Lower lobe of right lung (tissue), 2 donors: ENCODE measurements at places on chromosomes 2 and 18.

- peak; percentile 69 for DNase-seq
Observed at GRCh38 chr18:3044931-3045698, 32.2 kb upstream of the LPIN2 start.

DNA sequence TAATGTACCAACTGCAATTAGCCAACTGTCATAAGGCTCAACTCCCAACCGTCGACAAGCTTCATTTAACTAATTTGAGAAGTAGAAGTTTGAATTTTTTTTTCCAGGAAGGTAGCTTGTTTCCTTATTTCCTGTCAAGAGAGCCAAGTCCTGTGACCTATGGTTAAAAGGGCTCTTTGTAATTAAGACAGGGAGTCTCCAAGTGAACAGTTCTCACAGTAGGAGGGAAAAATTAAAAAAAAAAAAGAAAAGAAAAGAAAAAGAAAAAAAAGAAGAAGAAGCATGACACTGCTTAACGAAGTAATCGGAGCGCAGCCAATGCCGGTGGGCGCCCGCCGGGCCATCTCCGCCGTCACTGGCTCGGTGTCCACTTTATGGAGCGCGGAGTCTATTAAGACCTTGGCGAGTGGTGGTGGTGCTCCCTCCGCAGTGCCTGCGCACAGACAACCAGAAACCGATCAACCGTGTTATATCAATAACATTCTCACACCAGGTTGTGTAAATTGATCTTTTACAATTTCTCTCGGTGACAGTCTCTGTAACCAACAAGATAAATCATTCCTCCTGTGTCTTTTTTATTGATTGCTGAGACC, 197.2 kb upstream of the POU3F3 start:
- DNase-seq: no peak

DNA sequence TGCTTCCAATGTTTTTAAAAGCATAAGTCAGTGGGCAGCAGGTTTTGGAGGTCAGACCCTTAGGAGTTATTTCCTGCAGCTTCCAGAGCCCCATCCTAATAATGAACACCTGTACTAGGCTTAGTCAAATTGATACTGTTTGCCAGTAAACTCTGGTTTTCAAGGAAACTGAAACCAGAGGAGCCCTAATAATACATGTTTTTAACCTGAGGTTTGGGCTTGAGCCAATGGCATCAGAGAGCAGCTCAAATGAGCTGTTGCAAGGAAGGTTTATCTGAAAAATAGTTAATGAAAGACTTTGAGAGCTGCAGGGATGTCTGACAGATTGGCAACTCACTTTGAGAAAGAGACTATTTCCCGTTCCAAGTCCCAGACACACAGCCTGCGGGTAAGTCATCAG, 54.6 kb downstream of the DCC start:
- no peak for DNase-seq

GRCh38 chr2:121976926-121977325, 221.5 kb downstream of the TSN start:
- no peak for DNase-seq

- no peak for DNase-seq
Observed at GRCh38 chr2:65846989-65847678, 414.7 kb upstream of the SPRED2 start.

GRCh38 chr2:85243101-85244072, 84.4 kb downstream of the TGOLN2 start:
- peak; percentile 64 for DNase-seq

DNA sequence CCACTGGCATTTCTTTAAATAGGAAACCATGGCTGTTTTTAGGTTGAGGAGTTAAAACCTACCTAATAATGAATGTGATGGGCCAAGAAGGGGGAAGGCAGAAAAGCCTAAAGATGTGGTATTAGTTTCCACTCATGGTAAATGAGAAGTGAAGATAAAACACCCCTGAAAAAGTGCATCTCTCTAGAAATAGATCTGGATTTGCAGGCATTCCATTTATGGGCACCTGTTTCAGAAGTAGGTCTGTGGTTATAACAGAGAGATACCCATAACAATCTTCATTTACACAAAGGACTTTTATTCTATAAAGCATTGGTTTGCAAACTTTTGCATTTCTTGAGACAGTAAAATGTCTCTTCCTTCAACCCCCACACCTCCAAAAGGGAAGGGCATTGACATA, 62.1 kb downstream of the PRKCE start:
- no peak for DNase-seq

GRCh38 chr18:27825689-27826088, 351.2 kb downstream of the CDH2 start:
- DNase-seq: no peak

- no peak for DNase-seq
Observed at GRCh38 chr2:196096982-196097745, 28.5 kb upstream of the DNAH7 start.

DNA sequence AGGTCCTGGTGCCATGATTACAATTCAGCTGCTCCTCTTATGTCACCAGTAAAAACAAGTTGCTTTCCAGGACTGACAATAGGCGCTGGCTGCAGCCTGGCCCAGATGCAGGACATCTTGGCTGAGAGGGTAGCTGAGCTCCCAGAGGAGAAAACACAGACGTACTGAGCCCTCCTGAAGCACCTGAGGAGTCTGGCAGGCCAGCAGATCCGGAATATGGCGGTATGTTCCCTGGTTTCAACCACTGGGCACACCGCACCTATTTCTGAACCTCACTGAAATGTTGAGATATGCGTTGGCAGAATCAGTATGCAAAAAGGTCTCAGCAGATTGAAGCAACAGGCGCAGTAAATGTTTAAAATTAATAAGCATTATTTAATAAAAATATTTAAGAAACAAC, 73.1 kb upstream of the BZW1 start:
- no peak for DNase-seq

DNA sequence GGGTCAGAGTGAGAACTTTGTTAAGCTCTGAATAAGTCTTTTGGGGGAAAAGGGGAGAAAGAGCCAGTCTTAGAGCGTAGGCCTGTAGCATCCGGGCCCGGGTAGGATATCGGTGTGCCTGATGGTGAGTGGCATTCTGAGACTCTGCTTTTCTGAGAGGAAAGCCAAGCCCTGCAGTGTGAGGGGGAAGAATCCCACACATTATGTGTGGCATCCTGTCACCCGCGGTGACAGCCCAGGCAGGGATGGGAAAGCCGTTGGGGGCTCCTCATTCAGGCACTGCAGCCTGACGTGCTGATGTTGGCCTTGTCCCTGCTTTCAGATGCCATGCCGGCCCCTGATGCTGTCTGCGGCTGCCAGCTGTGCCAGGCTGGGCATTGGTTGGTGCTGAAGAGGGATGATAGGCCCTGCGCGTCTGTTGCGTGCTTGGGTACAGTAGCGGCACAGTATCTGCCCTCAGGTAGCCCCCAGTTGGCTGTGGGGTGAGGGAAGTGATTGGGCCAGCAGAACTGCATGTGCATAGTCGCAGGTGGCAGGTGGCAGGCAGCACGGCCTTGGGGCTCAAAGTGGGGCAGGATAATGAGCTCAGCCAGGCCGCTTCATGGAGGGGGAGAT, 37.6 kb downstream of the GLI2 start:
- peak; percentile 27 for DNase-seq

- no peak for DNase-seq
Observed at GRCh38 chr18:28529644-28530043, 352.7 kb upstream of the CDH2 start.

DNA sequence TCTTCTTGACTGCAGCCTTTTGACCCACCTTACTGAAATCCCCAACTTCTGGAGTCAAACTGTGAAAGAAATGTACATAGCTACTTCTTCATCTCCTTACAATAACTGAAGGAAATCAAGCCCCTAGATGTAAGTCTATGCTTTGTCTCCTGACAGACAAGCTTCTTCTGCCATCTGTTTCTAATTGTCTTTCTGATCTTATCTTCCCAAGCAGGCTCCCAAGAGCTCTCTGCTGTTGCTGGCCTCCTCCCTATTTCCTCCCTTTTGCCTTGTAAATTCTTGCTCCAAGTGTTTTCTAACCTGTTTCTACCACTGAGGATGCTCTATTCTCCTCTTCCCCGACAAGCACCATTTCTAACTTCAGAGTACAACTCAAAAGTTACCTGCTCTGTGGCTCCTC, 77.4 kb upstream of the OSR1 start:
- DNase-seq: no peak

- no peak for DNase-seq
Observed at GRCh38 chr18:38552732-38553321, 987.2 kb upstream of the CELF4 start.

- DNase-seq: no peak
Observed at GRCh38 chr2:238597638-238598528, 171.2 kb downstream of the ASB1 start.

DNA sequence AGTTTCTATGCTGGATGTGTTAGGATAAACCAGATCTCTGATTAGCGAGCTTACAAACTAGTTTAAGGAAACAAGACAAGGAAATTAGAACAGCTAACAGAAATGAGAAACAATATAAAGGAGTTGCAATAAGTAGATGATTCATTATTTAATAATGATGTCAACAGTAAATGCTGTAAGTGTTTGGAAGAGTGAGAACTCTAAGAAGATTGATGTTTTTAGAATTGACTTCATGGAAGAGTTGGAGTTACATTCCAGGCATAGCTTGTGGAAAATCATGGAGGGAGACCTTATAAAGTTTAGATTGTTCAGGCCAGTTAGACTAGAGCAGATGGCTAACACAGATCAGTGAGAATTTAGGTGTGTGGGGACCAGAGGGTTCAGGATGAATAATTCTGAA, 32.6 kb downstream of the PPP1R1C start:
- DNase-seq: no peak

DNA sequence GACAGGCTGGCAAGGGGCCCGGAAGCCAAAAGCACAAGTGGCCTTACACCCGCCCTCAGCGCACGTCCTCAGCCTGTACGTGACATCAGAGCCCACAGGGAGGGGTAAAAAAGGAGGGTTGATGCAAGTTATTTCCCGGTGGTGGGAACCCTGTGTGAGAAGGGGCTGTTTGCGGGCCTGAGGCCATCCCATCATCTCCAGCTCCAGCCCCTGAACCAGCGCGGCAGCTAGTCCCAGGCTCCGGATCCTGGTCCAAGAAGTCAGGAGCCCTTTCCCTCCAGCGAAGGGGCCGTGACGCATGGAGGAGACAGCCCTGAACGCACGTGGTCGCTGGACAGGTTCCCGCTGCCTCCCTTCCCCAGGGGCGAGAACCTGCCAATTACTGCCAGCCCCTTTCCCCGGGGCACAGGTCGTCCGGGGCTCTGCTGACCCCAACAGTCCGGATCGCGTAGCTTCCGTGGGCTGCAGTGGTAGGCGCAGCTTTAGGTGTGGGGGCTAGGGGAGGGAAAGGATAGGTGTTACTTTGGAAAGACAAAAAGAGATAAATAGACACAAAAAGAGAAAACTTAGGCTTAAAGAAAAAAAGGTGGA, 1.3 kb upstream of the LRP2 start:
- DNase-seq: peak; percentile 77

DNA sequence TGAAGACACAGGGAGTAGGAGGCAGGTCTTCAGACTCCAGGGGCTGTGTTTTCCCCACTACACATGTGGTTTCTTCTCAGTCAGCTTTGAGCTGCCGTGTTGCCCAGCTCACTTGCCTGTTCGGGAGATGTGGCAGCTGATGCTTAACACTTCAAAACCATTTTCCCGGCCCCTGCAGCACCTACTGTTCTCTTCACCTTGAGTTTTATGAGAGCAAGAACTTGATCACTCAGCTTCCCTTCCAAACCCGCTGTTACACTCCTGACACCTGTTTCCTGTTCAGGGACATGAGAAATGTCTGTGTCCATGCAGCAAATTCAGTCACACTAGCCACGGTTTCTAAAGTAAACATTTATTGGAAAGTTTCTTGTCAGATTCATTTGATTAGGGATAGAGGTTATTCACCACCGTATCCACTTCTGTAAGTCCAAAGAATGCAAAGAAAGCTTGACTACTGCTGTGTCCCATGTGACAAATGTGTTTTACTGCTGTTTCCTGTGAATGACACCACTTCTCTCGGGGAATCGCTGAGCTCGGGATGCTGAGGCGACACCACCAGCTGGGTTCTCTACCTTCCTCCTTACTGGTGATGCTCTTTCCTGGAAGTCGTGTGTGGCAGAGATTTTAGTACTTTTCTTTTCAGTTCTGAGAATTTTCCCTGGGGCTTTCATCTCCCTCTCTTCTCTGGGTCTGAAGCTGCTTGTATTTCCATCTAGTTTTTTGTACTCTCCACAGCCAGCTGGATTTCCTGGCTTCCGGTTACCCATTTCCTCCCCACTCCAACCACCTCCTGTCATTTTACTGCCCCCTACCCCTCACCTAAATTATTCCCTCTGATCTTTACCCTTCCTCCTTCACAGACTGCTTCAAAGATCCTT, 91.7 kb downstream of the KLF7 start:
- DNase-seq: no peak

- DNase-seq: no peak
Observed at GRCh38 chr2:218701806-218702205, 8.8 kb upstream of the TTLL4 start.

GRCh38 chr2:45496869-45497268, 114.2 kb downstream of the SRBD1 start:
- DNase-seq: no peak

- no peak for DNase-seq
Observed at GRCh38 chr2:46073540-46074046, 223.6 kb upstream of the EPAS1 start.

DNA sequence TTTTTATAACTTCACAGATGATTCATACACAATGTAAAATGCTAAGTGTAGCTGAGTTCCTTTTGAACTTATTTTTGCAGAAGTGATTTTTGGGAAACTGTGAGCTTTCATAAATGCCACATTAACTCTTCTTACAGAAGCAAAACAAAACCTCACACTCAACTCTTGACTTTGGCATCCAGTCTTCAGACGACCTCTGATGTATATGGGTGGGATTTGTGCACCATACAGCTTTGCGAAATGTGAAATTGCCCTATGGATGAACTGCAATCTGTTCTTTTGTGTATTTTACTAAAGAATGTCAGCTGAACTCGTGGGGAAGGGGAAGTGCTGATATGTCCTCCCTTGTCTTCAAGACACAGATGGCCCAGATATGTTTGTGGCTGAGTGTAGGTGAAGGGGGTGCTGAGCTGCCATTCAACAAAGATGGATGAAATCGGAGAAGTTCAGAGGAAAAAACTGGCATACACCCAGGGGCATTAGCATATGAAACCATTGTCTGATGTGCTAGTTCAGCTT, 218.3 kb downstream of the PTGR3 start:
- no peak for DNase-seq

DNA sequence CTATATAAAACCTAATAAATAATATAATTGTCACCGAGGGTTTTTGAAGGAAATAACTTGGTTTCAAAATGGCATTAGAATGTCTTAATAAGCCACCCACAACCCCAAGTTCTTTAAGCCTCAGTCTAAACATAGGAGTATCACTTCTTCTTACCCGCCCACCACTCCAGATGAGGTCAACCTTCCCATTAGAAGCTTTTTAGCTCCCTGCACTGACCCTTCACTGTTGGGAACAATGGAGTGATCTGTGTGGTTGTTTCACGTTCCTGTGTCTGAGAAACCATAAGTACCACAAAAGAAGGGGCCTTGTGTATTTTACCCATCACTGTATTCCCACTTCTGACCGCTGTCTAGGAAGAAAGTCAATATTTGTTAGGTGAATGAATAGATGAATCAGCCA, 326.3 kb upstream of the ZNF521 start:
- DNase-seq: no peak
